Activated CD8-positive, alpha-beta T cell treated with anti-CD3 and anti-CD28 coated beads for 36 hours (primary cell): ENCODE measurements at places on chromosomes 12 and 14.

DNA sequence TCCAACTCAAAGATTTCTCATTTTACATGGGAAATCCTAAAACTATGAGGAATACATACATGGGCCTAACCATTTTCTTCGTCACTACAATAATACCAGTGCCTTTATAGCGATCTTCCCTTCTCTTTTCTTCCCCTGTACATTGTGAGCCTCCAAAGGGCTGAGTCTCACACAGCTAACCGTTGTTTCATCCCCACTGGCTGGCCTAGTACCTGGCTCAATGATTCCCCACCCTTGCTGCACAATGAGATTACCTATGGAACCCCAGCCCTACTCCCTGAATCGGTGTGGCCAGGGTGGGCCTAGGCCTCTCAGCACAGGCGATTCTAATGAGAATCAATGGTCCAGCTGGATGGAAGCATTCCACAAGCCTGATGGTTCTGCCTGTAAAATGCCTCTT is 16.1 kb downstream of the PPTC7 start:
- no peak for DNase-seq

GRCh38 chr12:24496755-24497154 is 452.1 kb downstream of the BCAT1 start:
- DNase-seq = no peak

GRCh38 chr14:93974299-93974698 is 2.1 kb downstream of the ASB2 start:
- no peak for DNase-seq

DNA sequence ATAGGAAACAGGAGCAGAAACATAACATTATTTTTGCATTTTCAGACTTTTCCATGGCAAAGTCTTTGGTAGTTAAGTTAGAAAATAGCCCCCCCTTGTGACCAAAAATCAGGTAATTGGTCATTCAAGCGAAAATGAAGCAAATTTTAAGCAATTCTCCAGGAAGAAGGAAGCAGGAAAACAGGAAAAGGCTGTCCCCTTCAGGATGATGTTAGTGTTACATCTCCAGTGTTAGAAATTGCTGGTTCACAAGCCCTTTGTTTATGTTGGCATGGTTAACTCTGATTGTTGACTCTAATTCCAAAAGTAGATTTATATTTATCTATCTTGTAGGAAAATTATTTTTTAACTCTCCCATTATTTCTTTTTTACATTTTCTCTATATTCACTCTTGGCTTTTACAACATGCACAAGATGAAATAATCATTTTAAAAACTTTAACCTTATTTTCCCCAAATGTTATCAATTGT is 18.8 kb upstream of the GAS2L3 start:
- DNase-seq = no peak

- no peak for DNase-seq
Measured at GRCh38 chr12:102167821-102168604, 29.6 kb downstream of the PMCH start.

DNA sequence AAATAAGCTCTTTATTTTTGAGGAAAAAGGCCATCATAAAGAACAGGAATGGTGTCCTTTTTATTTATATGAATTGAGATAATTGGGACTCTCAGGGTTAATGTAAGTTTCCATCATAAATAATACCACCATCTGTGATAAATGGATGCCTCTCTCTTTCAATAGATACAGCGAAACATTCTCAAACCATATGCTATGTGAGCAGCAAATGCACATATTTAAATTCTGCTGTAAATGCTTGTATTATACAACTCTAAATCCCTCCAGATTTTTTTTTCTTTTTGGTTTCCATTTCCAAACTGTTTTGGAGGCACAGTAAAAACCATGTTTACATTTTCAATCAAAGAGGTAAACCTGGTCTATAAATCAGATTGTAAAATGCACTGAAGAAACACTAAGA is 132.3 kb downstream of the TMEM132C start:
- DNase-seq = no peak

DNA sequence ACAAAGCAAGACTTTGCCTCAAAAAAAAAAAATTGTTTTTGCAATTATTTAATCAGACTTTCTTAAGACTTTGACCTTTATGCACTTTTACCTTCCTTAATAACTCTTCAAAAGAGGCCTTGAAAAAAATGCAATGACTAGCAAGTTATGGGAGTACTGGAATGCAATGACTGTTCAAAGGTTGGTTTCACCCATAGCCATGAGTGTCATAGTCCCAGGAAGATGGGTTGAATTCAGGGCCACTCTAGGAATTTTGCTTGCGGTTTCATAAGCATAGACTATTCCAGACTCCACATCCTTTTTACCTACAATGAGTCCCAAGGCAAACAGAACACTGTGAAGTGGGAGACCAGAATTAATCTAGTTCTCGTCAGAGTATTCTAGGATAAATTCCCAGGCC is 29.4 kb upstream of the DENND5B start:
- DNase-seq = no peak

DNA sequence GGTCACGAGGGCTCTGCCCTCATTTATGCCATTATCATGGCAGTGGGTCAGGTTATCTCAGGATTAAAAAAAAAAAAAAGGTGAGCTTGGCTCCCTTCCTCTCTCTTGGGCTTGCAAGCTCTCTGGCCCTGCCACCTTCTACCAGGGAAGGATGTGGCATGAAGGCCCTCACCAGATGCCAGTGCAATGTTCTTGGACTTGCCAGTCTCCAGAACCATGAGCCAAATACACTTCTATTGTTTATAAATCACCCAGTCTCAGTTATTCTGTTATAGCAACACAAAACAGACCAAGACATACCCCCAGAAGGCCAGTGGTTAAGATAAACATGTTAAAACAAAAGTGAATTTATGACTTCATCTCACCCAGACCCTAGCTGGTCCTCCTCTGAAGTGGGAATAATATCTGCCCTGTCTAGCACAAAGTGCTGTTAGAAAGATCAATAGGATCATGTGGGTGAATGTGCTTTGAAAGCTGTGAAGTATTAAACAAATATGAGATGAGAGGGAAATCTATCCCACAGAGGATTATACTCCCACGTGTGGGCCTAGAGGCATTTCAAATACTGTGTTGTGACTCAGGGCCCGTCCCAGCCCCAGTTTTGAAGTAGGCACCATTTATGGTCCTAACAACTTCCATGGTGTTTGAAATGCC is 88.6 kb downstream of the NINJ2 start:
- peak; percentile 29 for DNase-seq

DNA sequence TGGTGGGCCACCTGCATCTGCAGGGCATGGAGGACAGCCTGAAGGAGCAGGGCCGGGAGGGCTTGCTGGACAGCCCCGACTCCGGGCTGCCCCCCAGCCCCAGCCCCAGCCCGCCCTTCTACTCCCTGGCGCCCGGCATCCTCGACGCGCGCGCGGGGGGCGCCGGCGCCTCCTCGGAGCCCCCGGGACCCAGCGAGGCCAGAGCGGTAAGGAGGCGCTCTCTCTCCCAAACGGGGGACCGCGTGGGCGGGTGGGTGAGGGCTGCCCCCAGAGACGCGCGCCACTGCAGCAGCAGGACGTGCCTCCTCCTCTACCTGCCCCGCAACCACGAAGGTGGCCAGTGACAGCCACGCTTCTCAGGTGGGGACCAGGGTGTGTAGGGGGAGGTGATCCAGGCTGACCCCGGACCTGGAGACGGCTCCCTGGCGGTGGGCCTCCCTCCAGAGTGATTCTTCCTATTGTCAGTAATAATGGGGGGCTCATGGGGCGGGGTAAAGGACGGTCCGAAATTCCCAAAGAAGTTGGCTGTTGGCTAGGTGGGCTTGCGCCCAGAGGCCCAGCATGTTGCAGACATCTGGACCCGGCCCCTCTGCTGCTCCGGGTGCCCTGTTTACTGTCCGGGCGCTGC is 652 bp downstream of the RFLNA start:
- DNase-seq = no peak

DNA sequence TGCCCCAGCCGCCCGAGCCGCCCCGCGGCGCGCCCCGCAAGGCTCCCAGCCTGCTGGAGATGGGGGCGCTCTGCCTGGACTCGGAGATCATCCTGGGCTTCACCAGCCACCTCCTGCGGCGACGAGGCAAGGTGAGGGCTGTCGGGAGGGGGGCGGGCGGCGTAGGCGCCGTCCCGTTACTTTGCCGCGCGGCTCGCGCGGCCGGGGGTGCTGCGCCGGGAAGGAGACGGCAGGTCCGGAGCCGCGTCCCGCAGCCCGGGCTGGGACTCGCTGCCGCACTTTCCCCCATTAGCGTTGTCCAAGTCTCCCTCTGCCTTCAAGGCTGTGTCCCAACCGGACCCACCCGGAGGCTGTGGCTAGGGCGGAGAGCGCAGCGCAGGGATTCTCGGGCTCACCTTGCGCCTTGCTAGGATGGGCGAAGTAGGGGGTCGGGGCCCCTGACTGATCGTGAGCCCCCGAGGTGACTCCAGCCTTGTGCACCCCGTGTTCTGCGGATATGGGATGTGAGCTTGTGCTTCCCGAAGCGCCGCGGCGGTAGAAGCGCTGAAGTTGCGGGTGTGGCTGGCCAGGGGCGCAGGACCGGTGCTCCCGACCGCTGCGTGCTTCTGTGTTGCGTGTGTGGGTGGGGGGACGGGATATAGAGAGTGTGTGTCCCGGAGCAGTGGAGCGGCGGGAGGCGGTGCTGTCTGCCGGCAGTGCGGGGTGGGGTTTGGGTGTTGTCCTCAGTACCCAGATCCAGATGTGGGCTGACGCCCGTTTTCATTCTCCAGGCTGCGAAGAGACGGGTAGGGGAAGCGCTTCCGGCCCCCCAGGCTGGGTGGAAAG is 1.7 kb upstream of the KIF26A start:
- DNase-seq = peak; percentile 11

- no peak for DNase-seq
Measured at GRCh38 chr14:36510078-36510799, 9.8 kb downstream of the NKX2-1 start.

- DNase-seq = no peak
Measured at GRCh38 chr12:78062786-78063185, 232.1 kb downstream of the NAV3 start.

- DNase-seq = no peak
Measured at GRCh38 chr12:49783917-49784676, 42.7 kb downstream of the TMBIM6 start.

DNA sequence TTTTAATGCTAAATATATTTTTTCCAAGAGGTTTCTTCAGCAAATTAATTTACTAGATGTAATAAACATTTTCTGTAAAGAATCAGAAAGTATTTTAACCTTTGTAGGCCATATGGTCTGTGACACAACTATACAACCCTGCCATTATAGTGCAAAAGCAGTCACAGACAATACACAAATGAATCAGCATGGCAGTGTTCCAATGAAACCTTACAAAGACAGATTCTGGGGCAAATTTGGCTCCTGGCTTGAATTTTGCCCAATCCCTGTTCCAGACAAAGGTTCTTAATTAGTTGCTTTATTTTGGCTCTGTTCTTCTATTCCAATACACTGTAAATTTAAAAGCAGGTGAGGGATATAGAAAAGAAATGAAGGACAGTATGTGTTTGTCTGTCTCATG is 352.5 kb downstream of the C12orf50 start:
- no peak for DNase-seq

DNA sequence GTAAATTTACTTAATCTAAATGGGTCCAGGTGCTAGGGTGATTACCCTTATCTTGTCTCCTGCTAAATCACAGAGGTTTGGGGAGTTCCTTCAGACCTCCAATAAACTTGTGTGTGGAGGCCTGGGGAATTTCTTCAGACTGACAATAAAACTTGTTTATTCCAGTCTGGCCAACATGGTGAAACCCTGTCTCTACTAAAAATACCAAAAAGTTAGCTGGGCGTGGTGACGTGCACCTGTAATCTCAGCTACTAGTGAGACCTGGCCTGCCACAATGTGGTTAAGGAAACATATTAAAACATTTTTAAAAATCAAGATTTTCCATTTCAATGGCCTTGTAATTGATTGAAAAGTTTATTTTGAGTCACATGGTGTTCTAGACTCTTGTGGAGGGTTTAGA is 126.9 kb upstream of the FGD4 start:
- DNase-seq = peak; percentile 13

DNA sequence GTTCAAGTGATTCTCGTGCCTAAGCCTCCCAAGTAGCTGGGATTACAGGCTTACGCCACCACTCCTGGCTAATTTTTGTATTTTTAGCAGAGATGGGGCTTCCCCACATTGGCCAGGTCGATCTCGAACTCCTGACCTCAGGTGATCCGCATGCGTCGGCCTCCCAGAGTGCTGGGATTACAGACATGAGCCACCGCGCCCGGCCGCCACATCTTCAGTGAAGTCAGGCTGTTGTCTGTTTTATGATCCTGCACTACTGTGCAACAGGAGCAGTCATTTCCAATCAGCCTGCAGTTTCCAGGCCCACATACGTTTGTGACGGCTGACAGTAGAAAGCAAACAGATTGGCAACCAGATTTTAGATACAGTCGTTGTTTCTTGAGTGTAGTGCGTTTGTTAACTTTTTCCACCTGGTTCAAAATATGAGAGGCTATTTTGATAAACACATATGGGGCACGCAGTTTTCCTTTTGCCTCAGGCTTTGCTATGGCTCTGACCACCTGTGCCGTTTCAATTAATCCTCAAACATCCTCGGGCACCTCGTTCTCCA is 74.8 kb downstream of the LGMN start:
- no peak for DNase-seq

DNA sequence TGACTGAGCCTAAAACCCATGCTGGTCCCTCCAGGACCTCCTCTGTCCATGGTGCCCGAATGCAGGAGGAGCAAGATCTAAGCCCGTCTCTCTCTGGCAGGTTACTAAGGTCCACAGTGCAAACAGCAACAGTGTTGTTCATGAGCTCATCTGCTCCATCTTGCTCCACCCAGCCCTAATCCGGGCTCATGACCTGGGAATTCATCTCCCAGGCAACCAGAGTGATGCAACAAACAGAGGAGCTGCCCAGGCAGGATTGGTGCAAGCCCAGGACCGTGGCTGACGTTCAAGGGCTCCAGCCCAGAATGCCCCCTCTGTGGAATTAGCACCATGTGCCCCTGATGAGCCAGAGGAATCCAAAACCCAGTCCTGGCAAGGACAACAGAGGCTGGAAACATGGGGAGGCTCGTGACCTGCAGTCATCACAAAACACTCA is 29.9 kb downstream of the HSPB8 start:
- DNase-seq = no peak

DNA sequence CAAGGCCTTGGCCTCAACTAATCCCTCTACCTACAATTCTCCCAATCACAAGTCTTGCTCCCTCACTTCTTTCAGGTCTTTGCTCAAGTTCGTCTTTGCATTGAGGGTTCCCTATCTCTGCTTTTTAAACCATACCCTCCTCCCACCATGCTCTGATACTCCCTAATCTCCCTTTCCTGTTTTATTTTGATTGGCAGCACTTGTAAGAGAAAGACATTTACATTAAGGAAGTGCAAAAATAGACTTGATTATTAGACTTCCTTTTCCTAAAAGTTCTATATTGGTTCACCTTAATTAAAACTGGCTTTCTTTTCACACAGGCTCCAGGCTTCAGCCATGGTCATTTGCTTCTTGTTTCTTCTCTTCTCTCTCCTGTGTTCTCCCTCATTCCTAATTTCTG is 18.3 kb upstream of the WIF1 start:
- no peak for DNase-seq

- no peak for DNase-seq
Measured at GRCh38 chr12:68532204-68532886, 78.4 kb upstream of the RAP1B start.

DNA sequence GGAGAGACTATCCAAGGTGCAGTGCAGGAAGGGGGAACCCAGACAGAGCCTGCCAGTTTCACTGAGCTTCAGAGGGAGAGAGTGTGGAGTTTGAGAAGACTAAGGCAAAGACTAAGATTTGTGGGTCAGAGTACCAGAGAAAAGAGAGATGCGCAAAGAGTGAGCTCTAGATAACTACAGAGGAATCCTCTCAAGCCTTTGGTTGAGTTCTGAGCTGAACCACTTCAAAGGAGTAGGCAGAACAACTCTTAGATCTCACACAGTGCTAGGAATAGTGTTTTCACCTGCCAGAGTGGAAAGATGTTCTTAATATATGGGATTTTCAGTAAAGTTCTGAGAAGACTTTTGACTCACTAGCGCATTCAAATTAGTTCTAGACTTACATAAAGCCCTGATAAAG is 10.7 kb upstream of the M6PR start:
- DNase-seq = no peak
